ENCODE measurements at places on chromosomes 6 and 20.

DNA sequence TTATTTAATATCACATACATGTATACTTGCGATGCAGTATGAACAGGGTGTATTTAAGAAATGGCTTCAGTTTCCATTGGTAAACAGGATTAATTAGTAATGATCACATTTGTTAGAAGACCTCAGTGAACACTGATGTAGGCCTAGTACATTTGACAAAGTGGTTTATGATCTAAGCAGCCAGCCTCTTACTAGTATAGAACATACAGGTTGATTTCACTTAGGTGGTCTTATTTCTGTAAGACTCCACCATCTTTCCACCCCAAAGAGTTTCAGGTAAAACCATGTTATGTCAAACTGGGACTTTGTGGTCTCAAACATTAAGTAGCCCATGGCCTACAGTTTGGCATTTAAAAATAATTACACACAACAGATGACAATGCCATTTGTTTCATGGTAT, 20.2 kb upstream of the MRPS10 start:
- DNase-seq, result no peak

- no peak for DNase-seq
These were observed 91.9 kb upstream of the CLDN20 start for GRCh38 chr6:155171747-155172449.

GRCh38 chr6:124928851-124929250, 33.4 kb upstream of the RNF217 start:
- no peak for DNase-seq

GRCh38 chr6:10276660-10277287, 138.1 kb downstream of the TFAP2A start:
- DNase-seq, result no peak

GRCh38 chr6:97136626-97137358, 146.2 kb downstream of the MMS22L start:
- no peak for DNase-seq
